Stimulated activated CD8-positive, alpha-beta memory T cell treated with anti-CD3 and anti-CD28 coated beads, Interleukin-2, amount 100 ng/mL, for 1 hour (primary cell): ENCODE measurements at places on chromosomes 1 and 21.
A peak's percentile ranks its signal among the peaks of the same experiment; 100 is the strongest.

DNA sequence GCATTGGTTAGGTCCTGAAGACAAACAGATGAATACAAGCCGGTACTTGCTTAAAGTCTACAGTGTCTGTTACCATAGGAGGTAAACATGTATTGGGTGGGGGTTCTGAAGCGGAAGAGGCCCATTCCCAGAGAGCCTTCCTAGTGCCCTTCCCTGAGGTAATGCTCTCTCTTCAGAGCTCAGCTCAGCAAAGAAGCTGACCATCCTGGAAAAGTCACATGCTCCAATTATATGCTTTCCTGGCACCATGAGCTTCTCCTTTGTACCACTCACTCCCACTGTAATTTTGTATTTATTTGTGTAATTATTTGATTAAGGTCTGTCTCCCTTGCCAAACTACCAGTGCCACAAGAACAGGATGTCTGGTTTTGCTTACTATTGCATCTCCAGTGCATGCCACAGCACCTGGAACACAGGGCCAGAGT is 42.0 kb downstream of the RAB3B start:
- no peak for DNase-seq

DNA sequence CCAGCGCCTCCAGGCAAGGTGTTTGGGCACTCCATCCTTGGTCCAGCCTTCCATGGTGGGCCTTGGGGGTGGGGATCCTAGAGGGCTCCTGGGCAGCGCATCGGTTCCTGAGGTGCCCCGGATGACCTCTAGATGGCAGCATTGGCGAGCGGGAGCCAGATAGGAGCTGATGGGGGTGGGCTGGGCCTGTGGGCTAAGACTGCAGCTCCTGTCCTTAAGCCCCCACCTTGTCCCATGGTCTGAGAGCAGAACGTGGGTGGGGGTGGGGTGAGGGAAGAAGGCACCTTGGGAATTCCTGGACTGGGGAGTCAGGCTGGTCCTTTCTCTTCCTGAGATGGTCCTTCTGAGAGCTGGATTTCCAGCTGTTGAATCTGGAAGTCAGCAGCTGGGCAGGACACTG is 93.4 kb upstream of the CSF3R start:
- no peak for DNase-seq

- no peak for DNase-seq
Observed at GRCh38 chr1:23543707-23544443, 12.8 kb upstream of the E2F2 start.

DNA sequence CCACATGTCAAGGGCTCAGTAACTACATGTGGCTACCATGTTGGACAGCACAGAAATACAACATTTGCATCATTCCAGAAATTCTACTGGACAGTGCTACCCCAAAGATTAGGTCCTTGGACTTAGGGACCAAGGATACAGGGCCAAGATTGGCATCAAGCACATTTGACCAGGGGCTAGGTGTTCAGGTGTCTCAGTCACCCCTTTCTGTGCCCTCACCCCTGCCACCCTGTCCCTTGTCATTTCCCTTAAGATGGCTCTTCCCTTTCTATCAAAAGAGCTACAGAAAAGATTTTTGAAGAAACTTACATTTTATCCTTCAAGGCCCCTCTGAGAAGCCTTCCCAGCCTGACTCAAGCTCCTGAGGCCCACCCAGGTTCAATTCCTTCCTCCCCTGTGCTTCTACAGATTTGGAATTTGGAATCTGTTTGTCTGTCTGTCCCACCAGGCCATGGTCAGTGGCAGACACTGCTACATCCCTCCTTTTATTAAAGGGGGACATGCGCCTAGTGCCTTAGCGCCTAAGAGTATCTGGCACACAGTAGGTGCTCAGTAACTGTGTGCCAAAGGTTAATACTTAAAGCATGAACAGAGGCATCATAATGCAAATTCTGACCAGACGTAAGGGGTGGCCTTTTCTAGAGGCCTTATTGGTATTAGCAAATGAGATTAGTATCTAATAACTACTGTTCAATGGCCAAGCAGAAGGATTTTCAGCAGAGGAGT is 21.4 kb downstream of the CSF1 start:
- DNase-seq: no peak

DNA sequence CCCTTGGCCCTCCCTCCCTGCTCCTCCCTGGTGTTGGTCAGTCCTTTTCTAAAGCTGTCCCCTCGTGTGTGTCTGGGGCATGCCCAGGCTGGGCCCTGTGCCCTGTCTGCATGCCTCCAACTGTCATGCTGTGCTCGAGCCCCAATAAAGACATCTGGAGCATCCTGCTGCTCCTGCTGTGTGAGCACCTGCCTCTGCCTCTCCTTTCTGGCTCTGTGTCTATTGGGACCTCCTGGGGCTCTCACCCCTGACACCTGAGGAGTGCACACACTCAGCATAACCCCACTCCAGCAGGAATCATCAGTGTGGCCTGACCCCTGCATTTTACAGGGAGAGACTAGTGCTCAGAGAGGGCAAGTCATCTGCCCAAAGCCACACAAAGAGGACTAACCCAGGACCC is 23.7 kb downstream of the KCNC4 start:
- no peak for DNase-seq

GRCh38 chr1:199151634-199152425 is 513.0 kb downstream of the PTPRC start:
- no peak for DNase-seq

DNA sequence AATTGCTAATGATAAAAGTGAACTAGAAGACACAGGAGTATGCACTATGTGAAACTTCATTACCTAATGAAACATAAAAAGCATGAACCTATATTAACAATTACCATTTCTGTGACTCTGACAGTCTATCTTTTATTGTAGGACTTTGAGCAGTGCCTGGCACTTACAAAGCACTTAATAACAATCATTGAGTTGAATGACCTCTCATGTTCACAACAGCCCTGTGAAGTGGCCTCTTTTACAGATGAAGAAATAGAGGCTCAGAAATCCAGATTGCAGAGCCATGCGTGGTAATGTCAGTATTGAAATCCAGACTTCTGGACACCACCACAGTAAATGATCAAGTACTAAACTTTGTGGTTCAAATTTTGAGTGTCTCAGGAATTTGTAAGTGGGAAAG is 326.4 kb downstream of the NTNG1 start:
- DNase-seq: no peak

DNA sequence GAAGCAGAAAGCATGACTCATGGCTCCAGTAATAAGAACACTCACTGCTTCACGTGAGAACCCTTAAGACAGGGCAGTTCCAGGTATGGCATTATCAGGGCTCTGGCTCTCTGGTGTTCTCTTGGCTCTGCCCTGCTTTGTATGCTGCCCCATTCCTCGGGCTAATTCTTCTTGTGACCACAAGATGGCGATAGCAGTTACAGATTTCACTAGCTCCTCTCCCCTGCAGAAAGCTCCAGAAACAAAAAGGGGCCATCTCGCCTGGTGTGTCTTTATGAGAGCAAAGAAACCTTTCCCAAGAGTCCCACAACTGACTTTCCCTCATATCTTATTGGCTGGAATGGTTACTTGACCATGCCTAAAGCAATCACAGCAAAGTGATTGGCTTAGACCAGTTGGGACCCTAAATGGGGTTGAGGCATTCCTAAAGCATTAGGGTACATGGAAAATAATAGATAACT is 60.1 kb downstream of the F3 start:
- no peak for DNase-seq

- peak; percentile 58 for DNase-seq
Observed at GRCh38 chr1:12161662-12162458, 4.9 kb upstream of the TNFRSF1B start.

DNA sequence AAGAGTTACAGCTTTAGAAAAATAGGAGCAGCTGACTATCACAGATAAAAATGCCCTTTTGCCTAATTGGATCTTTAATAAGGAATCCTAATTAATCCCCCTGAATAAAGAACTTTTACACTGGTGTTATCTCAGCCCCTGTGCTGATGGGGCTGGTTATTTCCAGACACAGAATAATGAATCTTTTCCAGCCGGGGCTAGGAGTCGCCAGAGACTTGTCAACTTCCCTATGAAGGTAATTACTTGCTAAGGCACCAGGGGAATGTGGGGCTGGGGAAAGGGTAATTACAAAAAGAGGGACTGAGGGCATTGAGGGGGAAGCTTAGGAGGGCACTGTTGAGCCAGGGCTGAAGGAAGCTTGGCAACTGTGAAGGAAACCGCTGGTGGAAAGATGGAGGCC is 34.5 kb downstream of the HMGB4 start:
- DNase-seq: no peak

- DNase-seq: no peak
Observed at GRCh38 chr1:114338191-114338890, 172.7 kb downstream of the TRIM33 start.

- no peak for DNase-seq
Observed at GRCh38 chr21:16007943-16008342, 278.2 kb downstream of the USP25 start.

DNA sequence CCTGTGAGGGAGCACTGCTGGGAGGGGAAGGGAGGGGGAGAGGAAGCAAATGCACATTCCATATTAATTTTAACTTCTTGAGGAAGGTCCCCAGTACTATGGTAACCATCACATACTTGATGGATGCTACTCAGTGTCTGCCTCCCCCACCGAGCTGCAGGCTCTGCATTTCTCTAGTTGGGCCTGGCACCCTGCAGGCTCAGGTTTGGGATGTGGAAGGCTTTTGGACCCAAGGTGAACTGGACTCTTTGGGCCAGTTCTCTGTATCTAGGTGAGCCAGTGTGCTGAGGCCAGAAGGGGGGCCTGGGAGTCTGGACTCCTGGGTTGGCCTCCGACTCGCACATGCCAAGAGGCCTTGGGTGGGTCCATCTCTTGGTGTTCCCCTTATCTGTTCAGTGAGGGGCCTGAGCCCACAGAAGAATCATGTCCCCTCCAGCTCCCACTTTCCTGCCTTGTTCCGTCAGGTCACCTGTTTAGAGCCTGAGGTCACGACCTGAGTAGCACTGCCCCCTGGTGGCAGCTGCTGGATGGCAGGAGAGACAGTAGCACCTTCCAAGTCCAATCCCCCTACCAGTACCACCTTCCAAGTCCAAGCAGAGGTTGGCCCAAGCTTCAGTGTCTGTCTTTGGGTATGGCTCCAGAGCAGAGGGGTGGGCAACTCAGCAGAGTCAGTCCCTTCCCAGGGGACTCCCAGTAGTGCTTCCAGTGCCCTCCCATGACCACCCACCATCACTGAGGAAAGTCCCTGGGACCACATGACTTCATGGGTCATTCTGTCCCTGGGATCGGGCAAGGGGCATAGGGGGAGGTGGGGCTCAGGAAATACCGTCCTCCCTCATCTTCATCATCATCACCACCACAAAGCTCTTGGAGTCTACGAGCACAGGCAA is 241.8 kb downstream of the TRABD2B start:
- no peak for DNase-seq

DNA sequence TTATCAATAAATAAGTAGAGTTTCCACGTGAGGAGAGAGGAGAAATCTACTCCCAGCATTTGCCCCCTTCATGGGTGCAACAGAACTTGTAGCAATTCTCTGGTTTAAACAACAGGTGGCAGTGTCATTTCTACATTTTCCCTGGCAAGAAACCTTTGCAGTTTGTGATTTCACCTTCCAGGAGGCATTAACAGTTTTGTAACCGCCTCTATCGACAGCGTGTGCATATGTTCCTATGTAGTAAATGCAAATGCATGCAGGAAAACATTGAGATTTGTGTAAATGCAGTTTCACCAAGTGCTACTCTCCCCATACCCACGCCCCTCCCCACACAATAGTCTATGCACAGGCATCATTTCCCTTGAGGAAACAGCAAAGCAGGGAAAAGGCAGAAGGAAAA is 494.7 kb downstream of the SMYD3 start:
- DNase-seq: no peak

GRCh38 chr21:45811136-45811535 is 167.6 kb downstream of the PCBP3 start:
- no peak for DNase-seq

GRCh38 chr1:219834314-219834917 is 93.9 kb downstream of the SLC30A10 start:
- DNase-seq: no peak

DNA sequence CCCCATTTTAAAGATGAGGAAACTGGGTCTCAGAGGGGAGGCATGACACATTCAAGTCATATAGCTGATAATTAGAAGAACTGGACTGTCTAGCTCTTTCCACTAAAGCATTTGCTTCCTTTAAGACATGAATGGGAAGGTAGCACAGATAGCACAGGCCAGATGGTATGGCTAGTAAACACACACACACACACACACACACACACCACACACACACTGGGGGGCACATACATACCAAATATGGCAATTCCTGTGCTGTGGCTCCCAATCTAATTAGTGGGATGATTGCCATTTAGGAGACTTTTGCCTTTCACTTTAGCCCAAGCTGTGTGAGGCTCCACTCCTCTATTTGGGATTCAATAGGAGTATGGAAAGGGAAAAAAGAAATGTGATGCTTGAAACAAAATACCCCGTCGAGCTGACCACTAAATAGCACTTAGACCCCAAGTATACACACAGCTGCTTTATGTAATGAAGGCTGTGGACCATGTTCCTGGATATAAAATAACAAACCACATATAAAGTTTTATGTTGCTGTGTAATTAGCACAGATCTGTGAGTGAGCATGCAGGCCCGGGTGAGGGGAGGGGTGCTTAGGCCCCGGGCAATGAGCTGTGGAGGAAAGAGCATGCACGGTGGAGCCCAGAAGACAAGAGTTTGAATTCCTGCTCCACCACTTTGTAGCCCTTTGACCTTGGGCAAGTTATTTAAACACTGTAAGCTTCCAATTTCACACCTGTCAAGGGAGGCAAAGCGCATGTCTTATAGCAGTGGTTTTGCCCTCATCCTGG is 6.8 kb upstream of the TRABD2B start:
- DNase-seq: no peak
